NCI-H524 treated with DMSO at 0.1 percent for 48 hours (cell line): ENCODE measurements at places on chromosomes 1 and 21.

DNA sequence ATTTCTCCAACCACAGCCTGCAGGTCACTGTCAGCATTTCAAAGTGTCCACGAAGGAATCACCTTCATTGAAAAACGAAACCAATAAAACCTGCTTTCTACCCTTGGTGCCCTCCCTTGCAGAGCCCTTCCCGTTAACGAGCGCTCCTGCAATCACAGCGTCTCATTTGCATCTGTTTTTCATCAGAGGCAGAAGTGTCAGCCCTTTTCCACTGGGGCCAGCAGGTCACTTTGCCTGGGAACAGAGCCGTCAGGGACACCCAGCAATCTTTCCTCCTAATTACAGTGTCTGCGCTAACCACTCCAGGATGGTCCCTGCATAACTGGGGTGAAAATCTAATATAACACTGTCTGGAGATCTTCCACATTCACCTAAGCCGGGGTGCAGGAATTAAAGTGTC, 85.3 kb downstream of the PSMG1 start:
- no peak for DNase-seq

DNA sequence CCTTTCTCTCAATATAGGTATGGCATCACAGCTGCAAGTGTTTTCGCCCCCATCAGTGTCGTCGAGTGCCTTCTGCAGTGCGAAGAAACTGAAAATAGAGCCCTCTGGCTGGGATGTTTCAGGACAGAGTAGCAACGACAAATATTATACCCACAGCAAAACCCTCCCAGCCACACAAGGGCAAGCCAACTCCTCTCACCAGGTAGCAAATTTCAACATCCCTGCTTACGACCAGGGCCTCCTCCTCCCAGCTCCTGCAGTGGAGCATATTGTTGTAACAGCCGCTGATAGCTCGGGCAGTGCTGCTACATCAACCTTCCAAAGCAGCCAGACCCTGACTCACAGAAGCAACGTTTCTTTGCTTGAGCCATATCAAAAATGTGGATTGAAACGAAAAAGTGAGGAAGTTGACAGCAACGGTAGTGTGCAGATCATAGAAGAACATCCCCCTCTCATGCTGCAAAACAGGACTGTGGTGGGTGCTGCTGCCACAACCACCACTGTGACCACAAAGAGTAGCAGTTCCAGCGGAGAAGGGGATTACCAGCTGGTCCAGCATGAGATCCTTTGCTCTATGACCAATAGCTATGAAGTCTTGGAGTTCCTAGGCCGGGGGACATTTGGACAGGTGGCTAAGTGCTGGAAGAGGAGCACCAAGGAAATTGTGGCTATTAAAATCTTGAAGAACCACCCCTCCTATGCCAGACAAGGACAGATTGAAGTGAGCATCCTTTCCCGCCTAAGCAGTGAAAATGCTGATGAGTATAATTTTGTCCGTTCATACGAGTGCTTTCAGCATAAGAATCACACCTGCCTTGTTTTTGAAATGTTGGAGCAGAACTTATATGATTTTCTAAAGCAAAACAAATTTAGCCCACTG, 11.5 kb downstream of the HIPK1 start:
- no peak for DNase-seq

DNA sequence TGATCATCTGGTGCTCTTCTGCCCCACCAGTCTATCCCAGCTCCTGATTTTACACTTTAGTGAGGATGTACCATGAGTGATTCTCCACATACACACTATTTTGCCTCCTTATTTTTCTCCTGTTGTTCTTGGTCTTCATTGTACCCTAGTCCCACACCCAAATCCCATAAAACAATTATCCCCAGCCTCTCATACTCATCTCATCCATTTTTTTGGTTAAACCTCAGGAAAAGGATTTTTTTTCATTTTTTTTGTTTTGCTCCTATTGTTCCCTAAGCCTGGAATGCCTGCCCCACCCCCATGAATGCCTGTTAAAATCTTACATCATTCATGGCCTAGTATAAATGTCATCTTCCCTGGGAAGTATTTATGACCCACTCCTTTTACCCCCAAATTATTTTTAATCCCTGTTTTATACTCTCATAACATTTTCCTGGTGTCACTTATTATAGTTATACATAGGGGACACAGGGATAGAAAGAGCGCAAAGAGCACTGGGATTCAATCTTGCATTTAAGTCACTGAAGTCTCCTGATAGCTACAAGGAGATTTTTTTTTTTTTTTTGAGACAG, 4.9 kb upstream of the LINGO4 start:
- no peak for DNase-seq

GRCh38 chr1:222256058-222256457, 291.8 kb downstream of the HHIPL2 start:
- DNase-seq = no peak

DNA sequence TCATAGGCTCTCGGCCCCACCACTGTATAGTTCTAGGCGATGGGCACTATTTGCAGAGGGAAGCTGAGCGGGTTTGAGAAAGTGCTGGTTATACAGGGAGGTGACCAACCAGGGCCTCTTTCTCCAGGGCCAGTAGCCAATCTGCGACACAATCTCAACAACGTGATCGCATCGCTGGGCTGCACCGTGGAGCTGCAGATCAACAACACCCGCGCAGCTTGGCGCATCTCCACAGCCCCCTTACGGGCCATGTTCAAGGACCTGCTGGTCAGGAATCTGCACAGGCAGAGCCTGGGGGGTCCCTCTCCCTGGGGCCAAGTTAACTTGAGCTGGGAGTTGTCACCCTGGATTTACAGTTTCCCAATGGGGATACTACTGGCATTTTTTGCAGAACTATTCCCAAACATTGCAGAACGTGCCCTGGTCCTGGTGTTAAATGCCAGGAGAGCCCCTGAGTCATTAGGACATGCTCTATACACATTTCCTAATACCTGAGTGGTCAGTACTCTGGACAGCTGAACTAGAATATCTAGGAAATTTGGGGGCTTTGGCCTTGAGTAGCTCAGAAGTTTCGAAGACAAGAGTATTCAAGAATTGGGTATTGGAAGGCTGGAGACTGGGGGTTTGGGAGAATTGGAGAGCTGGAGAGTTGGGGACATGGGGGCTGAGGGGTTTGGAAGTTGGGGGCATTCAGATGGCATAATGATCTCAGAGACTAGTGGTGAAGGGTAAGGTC, 6.9 kb downstream of the DCST1 start:
- no peak for DNase-seq

GRCh38 chr1:4974981-4975685, 320.7 kb downstream of the AJAP1 start:
- no peak for DNase-seq

DNA sequence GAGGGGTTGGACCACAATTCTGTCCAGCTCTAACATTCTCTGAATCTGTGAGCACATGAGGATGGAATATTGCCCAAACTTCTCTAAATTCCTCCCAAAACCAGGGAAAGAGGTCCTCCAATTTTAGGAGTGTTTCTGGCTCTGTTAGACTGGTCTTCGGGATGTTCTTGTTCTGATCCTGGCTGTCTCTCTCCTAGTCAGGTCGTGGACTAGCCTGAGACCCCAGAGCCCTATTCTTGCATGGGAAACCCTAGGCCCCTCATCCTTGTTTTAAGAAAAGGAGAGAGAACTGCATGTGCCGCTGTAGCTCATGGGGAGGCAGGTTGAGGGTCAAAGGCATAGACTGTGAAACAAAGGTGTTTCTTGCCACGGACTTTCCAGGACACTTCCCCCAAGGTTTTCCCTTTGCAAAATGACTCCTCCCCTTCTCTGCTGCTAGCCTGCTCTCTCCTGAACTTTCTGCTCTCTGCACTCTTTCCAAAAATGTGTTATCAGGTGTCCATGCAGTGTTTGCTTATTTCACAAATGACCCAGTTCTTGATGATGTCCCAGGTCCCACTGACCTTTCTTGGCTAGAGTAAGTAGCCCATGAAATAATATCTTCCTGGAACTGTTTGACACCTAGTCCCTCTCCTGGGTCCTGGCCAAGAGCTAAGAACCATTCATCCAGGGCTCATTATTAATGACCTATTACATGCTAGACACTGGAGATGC, 29.3 kb upstream of the RD3 start:
- DNase-seq = no peak

- no peak for DNase-seq
Measured at GRCh38 chr1:116033322-116033721, 57.0 kb downstream of the SLC22A15 start.

GRCh38 chr1:162219461-162219860, 150.0 kb downstream of the NOS1AP start:
- DNase-seq = peak; percentile 36

DNA sequence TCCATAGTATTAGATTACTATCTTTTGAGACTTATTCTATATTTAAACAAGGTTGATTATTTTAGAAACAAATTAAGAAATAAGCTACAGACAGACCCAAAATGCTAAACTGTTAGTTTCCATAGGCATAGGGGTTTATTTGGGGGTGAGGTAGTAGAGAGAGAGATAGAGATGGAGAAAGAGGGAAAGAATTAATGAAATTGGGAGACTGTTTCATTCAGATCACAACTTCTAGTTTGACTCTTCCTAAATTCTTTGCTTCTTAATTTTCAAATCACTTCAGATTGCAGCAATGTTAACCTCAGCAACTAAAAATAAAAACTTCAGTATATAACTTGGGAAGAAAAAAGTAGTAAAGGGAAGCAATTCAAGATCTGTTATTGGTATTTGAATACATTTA, 3.4 kb downstream of the JUN start:
- no peak for DNase-seq

GRCh38 chr1:111690306-111690617, 48.9 kb downstream of the INKA2 start:
- DNase-seq = no peak

DNA sequence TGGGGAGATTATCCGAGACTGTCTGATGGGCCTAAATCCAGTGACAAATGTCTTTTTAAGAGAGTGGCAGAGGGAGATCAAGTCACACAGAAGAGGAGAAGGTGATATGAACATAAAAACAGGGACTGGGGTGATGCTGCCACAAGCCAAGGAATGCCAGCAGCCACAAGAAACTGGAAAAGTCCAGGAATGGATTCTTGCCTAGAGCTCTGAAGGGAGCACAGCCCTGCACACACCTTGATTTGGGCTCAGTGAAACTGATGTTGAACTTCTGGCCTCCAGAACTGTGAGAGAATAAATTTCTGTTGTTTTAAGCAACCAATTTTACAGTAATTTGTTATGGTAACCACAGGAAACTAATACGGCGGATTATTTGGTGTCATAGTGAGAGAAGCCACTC, 19.5 kb downstream of the CITED4 start:
- DNase-seq = no peak

DNA sequence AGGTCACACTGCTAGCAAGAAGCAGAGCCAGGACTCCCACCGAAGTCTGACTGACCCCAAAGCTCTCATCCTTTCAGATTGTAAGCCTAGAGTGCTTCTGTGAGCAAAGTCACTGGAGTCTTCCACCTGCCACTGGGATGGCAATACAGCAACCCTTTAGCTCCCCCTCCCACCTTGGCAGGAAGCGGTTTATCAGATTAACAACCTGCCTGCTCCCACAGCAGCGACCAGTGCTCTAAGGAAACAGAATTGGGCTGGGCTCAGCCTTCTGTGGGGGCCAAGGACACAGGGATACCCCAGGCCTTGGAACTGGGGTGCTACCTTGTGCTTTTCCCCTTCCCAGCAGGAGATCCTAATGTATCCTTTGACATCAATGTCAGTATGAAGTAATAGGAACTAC, 76.0 kb downstream of the GFI1 start:
- DNase-seq = no peak

GRCh38 chr1:151142411-151143056, 3.9 kb downstream of the SEMA6C start:
- DNase-seq = no peak

- no peak for DNase-seq
Measured at GRCh38 chr1:205004351-205004750, 38.7 kb upstream of the CNTN2 start.
